ENCODE measurements at places on chromosomes 3 and 15. TPM values are rescaled to one million over a fixed set of nuclear protein-coding genes. Genes with fewer than 3 reads are reported as not detected.
A peak's percentile ranks its signal among the peaks of the same experiment; 100 is the strongest.

- DNase-seq = no peak
Measured at GRCh38 chr3:15495461-15496340, 25.8 kb downstream of the COLQ start.

- peak; percentile 50 for DNase-seq
Measured at GRCh38 chr3:170414202-170414663, 4.4 kb upstream of the CLDN11 start.

- no peak for DNase-seq
Measured at GRCh38 chr3:170081079-170081741, 43.4 kb downstream of the GPR160 start.

CCR8 gene
- not detected for total RNA-seq

NKIRAS1 gene
- 11.9 TPM for total RNA-seq

GRCh38 chr3:39752751-39753150, 56.7 kb upstream of the MYRIP start:
- no peak for DNase-seq

DNA sequence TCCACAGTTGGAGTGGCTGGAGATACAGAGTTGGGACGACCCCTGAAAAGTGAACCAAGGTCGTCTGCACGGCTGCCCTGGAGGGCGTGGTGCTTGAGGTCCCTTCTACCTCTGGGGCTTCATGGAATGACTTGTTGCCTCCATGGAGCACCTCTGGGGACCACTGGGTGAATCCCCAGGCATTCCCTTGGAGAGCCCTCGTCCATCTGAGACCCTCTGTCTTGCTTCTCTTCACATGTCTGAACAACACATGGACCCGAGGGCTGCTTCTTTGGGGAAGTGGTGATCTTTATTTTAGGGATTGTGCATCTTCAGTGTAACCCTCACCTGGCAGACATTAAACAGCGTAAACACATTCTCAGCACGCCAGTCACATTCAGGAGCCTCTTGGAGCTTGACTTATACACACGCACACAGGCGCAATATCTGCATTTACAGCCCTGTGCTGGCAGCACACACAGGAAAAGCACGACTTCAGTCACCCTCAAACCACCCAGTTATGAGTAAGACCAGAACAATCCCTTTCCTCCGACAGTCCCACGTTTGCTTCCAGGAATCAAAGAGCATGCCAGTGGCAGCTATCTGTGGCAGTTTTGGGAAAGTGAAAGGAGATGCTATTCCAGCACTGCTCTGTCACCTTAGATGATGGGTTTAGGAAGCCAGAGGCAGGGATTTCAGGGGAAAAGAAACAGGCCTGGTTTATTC, 12.6 kb downstream of the FAM107A start:
- no peak for DNase-seq
